Fibroblast of lung (primary cell): ENCODE measurements at places on chromosomes 7 and 10.
A peak's percentile ranks its signal among the peaks of the same experiment; 100 is the strongest.

DNA sequence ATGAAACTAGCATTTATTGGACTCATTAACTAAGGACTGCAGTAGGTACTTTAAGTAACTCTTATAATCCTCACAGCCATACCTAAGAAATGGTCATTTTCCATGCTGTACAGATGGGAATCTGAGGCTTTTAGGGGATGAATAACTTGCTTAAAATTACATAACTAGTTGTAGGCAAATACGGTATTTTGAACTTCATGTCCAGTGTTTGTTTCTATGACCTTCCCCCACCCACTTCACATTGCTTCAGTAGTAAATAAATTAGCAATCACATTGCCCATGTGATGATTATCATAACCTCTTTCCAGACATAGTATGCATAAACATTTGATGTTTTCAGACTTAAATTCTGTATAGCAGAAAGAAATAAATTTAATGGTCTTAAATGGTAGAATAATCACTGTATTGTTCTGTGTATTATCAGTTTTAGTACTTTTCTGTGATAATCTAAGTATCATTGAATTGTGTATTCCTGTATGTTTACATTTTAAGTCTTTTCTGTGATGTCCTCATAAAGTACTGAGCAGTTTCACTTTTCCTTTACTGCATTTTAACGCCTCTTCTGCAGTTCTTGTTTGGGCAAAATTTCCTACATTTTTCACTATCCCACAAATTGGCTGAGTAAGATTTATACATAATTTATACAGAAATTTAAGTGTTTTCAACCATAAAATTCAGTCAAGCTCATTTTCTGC lies 48.3 kb downstream of the ANKIB1 start:
- H3K36me3 ChIP-seq: no peaks in the 10 kb centered on the region
- H3K27ac ChIP-seq: no peak overlapping the region
- H3K4me3 ChIP-seq: peak overlapping the region; percentile 18
- no peaks in the 10 kb centered on the region for H3K4me1 ChIP-seq
- H3K27me3 ChIP-seq: no peaks in the 10 kb centered on the region

DNA sequence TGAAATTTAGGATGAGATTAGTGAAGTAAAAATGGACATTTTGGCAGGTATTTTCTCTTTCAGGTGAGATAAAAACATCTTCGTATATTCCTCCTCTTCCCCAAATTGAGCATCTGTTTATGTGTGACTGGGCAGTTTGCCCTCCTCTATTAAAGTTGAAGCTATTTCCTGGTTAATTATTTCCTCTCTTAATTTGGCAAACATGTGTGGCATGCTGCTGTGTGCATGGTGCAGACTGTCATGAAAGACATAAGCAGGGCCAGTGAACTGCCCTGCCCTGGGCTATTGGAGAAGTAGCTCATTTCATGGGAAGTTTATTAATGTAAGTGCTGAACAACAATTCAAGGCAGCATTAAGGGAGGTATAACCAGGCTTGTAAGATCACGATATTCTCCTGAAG lies 52.6 kb downstream of the EVX1 start:
- no peaks in the 10 kb centered on the region for H3K4me1 ChIP-seq
- DNase-seq: no peak
- no peaks in the 10 kb centered on the region for H3K36me3 ChIP-seq
- no peaks in the 10 kb centered on the region for H3K27me3 ChIP-seq

- no peak overlapping the region for H3K4me3 ChIP-seq
- no peaks in the 10 kb centered on the region for H3K27me3 ChIP-seq
- H3K27ac ChIP-seq: peak overlapping the region; percentile 70
- no peak for DNase-seq
- H3K36me3 ChIP-seq: peaks cover 21% of the 10 kb centered on the region
- H3K4me1 ChIP-seq: peaks cover 18% of the 10 kb centered on the region
Measured at GRCh38 chr7:107971100-107971499, 31.9 kb downstream of the LAMB1 start.

- H3K27me3 ChIP-seq: no peaks in the 10 kb centered on the region
- no peak overlapping the region for H3K27ac ChIP-seq
- no peak overlapping the region for H3K4me3 ChIP-seq
- H3K4me1 ChIP-seq: peaks cover 9% of the 10 kb centered on the region
- no peaks in the 10 kb centered on the region for H3K36me3 ChIP-seq
Measured at GRCh38 chr7:111362506-111363054, 199.7 kb downstream of the IMMP2L start.

GRCh38 chr7:102261451-102261850 lies 25.2 kb upstream of the SH2B2 start:
- no peak for DNase-seq
- no peaks in the 10 kb centered on the region for H3K27me3 ChIP-seq
- H3K4me1 ChIP-seq: no peaks in the 10 kb centered on the region
- H3K36me3 ChIP-seq: no peaks in the 10 kb centered on the region
- H3K27ac ChIP-seq: no peak overlapping the region

DNA sequence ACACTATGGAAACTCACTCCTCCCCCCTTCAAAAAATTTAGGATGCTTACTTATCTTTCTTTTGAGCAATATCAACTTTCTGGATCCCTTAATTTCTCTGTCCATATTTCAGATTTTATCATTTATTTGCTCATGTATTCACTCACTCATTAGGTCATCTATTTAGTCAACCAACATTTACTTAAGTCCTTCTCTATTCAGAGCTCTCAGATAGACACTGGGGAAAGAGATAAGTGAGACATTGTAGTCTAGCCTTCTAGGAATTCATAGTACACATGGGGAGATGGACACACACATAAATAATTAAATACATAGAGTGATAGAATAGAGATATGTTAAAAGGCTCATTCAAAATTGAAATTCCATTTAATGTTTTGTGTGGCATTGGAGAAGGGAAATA lies 9.2 kb downstream of the CPN1 start:
- peaks cover 4% of the 10 kb centered on the region for H3K27me3 ChIP-seq
- H3K36me3 ChIP-seq: no peaks in the 10 kb centered on the region
- no peaks in the 10 kb centered on the region for H3K4me1 ChIP-seq
- H3K4me3 ChIP-seq: no peak overlapping the region
- no peak overlapping the region for H3K27ac ChIP-seq

- H3K27me3 ChIP-seq: no peaks in the 10 kb centered on the region
- no peaks in the 10 kb centered on the region for H3K4me1 ChIP-seq
- no peak overlapping the region for H3K4me3 ChIP-seq
- no peak overlapping the region for H3K27ac ChIP-seq
- peaks cover 8% of the 10 kb centered on the region for H3K36me3 ChIP-seq
Measured at GRCh38 chr10:68010426-68010940, 64.6 kb downstream of the HERC4 start.

DNA sequence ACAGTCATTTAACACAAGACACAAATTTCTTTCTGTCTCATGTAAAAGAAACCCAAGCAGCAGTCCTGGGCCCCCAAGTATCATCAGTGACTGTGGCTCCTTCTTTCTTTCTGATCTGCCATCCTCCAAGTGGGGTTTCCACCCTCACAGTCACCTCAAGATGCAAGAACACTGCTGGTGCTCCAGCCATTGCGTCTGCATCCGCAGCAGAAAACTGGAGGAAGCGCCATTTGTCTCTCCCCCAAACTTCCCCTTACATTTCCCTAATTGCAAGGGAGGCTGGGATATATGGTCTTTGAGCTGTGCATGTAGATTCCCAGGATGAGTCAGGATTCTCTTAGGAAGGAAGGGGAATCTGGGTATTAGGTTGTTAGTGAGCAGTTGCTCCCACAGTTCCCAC lies 60.9 kb upstream of the GNA12 start:
- no peaks in the 10 kb centered on the region for H3K27me3 ChIP-seq
- no peaks in the 10 kb centered on the region for H3K36me3 ChIP-seq
- no peak overlapping the region for H3K27ac ChIP-seq

GRCh38 chr7:47181746-47182361 lies 400.1 kb downstream of the TNS3 start:
- H3K4me1 ChIP-seq: no peaks in the 10 kb centered on the region
- H3K27me3 ChIP-seq: peaks cover 3% of the 10 kb centered on the region
- no peak overlapping the region for H3K4me3 ChIP-seq
- no peak overlapping the region for H3K27ac ChIP-seq

DNA sequence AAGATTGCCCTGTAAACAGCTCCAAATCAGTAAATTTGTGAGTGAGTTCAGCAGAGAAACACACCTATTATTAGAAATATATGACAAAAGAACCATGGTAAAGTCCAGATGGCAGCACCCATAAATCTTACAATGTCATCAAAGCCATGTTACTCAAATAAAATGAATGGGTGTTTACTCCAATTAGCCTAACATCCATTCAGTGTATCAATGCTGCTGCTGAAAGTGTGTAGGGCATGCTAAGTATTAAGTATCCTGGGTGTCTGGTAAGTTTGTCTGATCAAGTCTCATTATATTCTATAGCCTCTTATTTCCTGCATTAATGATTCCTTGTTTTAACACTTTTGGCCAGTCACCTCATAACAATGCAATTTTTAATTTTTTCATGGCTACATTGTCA lies 185.5 kb upstream of the STEAP4 start:
- no peak overlapping the region for H3K4me3 ChIP-seq
- no peaks in the 10 kb centered on the region for H3K27me3 ChIP-seq
- no peaks in the 10 kb centered on the region for H3K4me1 ChIP-seq
- H3K27ac ChIP-seq: no peak overlapping the region
- DNase-seq: no peak

GRCh38 chr7:34036051-34036920 lies 130.9 kb downstream of the BMPER start:
- H3K4me1 ChIP-seq: peaks cover 6% of the 10 kb centered on the region
- no peaks in the 10 kb centered on the region for H3K27me3 ChIP-seq
- no peak overlapping the region for H3K4me3 ChIP-seq
- DNase-seq: peak; percentile 66
- H3K36me3 ChIP-seq: no peaks in the 10 kb centered on the region

- H3K27me3 ChIP-seq: no peaks in the 10 kb centered on the region
- H3K4me3 ChIP-seq: no peak overlapping the region
- H3K4me1 ChIP-seq: peaks cover 9% of the 10 kb centered on the region
Measured at GRCh38 chr10:78458983-78459638, 425.4 kb downstream of the RPS24 start.

- H3K27me3 ChIP-seq: no peaks in the 10 kb centered on the region
- no peak overlapping the region for H3K27ac ChIP-seq
- H3K4me3 ChIP-seq: peak overlapping the region; percentile 41
- no peak for DNase-seq
- H3K4me1 ChIP-seq: peaks cover 33% of the 10 kb centered on the region
Measured at GRCh38 chr7:151244841-151245346, 3.6 kb downstream of the SMARCD3 start.

GRCh38 chr7:37432281-37432920 lies 16.3 kb downstream of the ELMO1 start:
- no peaks in the 10 kb centered on the region for H3K36me3 ChIP-seq
- H3K4me3 ChIP-seq: no peak overlapping the region
- no peak overlapping the region for H3K27ac ChIP-seq
- H3K27me3 ChIP-seq: no peaks in the 10 kb centered on the region
- no peaks in the 10 kb centered on the region for H3K4me1 ChIP-seq

DNA sequence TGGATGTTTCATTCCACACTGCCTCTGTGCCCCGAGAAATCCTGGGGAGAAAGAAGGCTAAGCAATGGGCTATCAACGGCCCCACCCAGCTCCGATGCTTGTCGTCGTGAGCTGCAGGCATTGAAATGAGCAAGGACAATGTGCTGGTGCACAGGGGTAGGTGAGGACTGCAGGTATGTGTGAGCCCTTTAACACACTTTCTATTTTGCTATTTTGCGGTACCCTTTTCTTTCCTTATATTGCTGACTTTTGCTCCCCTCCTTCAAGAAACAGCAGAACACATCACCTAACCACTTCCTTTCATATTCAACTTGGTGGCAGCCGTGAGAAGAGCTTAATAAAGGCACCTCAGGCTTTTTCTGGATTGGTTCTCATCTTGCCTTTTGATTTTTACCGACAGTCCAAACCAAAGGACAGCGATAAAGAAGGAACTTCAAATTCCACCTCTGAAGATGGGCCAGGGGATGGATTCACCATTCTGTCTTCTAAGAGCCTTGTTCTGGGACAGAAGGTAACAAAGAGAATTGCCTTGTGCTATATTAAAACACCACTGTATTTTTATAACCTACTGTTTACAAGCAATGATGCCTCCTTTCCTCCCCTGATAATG lies 39.2 kb downstream of the AIFM2 start:
- H3K27ac ChIP-seq: no peak overlapping the region
- no peaks in the 10 kb centered on the region for H3K27me3 ChIP-seq
- H3K4me3 ChIP-seq: no peak overlapping the region
- H3K4me1 ChIP-seq: no peaks in the 10 kb centered on the region
- no peak for DNase-seq
- H3K36me3 ChIP-seq: no peaks in the 10 kb centered on the region

GRCh38 chr10:85888004-85888403 lies 478.6 kb downstream of the GRID1 start:
- H3K27me3 ChIP-seq: no peaks in the 10 kb centered on the region
- H3K27ac ChIP-seq: no peak overlapping the region
- H3K36me3 ChIP-seq: no peaks in the 10 kb centered on the region
- no peaks in the 10 kb centered on the region for H3K4me1 ChIP-seq

DNA sequence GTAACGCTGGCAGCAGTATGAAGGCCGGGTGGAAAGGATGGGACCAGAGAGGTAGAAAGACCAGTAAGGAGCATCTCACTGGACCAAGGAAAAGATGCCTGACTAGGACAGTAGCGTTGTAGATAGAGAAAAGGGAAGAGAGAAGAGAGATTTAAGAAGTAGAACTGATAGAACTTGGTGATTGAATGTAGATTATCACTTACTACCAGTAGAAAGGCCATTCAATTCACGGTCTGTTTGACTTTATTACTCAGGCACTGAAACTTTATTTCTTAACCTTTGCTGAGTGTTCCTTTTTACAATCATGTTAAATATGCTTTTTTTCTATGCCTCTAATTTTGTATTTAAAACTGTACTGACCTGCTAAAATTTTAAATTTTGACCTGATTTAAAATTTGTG lies 12.2 kb downstream of the MCU start:
- no peaks in the 10 kb centered on the region for H3K27me3 ChIP-seq
- no peak overlapping the region for H3K27ac ChIP-seq
- no peak overlapping the region for H3K4me3 ChIP-seq
- H3K36me3 ChIP-seq: no peaks in the 10 kb centered on the region
- no peak for DNase-seq

- DNase-seq: no peak
- no peaks in the 10 kb centered on the region for H3K4me1 ChIP-seq
- H3K27me3 ChIP-seq: no peaks in the 10 kb centered on the region
- no peaks in the 10 kb centered on the region for H3K36me3 ChIP-seq
- no peak overlapping the region for H3K27ac ChIP-seq
Measured at GRCh38 chr7:113000316-113001020, 86.2 kb downstream of the GPR85 start.

DNA sequence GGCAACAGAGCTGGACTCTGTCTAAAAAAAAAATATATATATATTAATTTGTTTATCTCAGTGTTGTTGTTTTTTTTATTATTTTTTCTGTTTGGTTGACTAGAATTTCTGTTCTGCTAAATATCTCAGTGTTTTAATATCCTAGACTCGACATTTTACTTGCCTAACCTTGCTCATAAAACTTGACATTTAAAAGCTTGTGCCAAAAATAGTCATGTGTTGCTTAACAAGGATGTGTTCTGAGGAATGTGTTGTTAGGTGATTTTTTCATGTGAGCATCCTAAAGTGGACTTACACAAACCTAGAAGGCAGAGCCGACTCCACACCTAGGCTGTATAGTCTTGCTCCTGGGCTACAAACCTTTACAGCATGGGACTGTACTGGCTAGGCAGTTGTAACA lies 23.1 kb downstream of the NRBF2 start:
- peaks cover 1% of the 10 kb centered on the region for H3K36me3 ChIP-seq
- H3K4me1 ChIP-seq: no peaks in the 10 kb centered on the region
- H3K4me3 ChIP-seq: no peak overlapping the region
- no peak for DNase-seq
- H3K27ac ChIP-seq: no peak overlapping the region
- H3K27me3 ChIP-seq: no peaks in the 10 kb centered on the region

- H3K4me1 ChIP-seq: no peaks in the 10 kb centered on the region
- H3K27me3 ChIP-seq: no peaks in the 10 kb centered on the region
- H3K4me3 ChIP-seq: no peak overlapping the region
- DNase-seq: no peak
Measured at GRCh38 chr7:98823226-98823625, 46.6 kb downstream of the TMEM130 start.

GRCh38 chr7:92645114-92646061 lies 55.2 kb upstream of the FAM133B start:
- H3K27ac ChIP-seq: no peak overlapping the region
- peaks cover 9% of the 10 kb centered on the region for H3K4me1 ChIP-seq
- no peak for DNase-seq
- H3K36me3 ChIP-seq: no peaks in the 10 kb centered on the region
